ENCODE measurements at places on chromosomes 1 and 21.

GRCh38 chr1:51189421-51190073, 46.5 kb upstream of the RNF11 start:
- DNase-seq, result no peak

DNA sequence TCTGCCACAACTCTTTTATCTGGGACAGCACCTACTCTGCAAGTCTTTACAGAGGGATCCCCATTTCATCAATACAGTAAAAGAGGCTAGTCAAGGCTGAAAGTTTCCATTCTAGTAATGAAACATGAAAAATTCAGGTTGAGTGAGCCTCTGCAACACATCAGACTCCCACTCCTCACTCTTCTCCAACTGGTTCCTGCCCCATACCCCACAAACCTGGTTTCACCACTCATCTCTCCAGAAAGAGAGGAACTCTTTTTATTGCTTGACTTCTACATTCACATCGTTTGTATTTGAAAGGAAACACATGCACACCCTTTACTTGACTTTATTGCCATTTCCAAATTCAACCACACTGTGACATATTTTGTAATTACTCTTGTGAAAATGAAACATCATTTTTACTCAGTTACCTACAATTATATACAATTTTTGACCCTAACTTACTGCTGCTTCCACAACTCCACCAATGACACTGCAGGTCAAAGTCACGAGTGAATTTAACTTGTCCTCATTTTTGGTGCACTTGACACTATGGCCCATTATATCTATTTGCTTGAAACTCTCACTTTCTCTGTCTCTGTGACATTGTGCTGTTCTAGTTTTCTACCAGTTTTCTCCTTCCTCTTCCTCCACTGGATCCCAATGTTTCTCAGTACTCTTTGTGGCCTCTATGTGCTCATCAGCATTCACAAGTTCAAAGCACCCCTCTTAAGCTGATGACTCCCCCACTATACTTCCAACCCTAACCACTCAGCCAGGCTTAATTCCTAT, 8.0 kb downstream of the STX6 start:
- DNase-seq, result no peak

DNA sequence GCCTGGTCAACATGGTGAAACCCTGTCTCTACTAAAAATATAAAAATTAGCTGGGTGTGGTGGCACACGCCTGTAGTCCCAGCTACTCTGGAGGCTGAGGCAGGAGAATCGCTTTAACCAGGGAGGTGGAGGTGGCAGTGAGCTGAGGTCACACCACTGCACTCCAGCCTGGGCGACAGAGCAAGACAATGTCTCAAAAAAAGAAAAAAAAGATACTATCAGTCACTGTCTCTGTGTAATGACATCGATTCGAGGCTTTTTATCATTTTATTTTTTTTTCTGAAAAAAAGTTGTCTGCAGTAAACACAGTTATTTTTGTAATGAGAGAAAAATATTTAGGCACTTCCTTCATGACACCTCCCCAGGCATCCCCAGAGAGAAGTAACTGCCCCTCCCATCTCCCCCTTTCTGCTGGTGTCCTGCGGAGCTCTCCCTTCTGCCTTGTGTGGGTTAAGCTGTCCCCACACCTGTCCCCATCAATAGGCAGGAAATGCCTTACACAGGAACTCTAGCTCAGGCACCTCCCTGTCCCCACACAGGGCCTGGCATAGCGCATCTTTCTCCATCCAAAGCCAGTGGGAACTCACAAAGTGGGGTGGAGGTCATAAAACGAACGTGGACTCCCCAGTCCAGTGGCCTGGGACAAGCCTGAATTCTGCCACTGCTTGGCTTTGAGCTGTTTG, 132.0 kb downstream of the SYF2 start:
- no peak for DNase-seq

DNA sequence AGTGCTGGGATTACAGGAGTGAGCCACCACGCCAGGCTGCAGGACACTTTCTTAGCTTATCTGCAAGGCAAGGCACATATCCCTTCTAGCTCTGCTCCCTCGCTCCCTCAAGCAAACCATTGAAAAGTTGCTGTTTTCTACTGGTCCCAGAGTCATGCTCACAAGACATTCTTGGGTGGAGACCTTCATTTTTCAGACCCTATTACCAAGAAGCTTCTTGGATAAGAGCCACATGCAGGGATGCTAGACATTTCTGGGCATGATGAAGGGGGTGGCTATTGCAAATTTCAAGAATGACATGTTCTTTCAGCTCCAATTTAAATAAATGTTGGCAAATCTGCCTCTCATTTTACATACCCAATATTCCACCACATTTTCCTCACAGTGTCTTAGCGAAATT, 33.9 kb downstream of the CAPN9 start:
- DNase-seq, result no peak

GRCh38 chr1:152623203-152623844, 421 bp upstream of the LCE3A start:
- peak; percentile 1 for DNase-seq

GRCh38 chr1:236281198-236281653, 532 bp downstream of the ERO1B start:
- peak; percentile 43 for DNase-seq

DNA sequence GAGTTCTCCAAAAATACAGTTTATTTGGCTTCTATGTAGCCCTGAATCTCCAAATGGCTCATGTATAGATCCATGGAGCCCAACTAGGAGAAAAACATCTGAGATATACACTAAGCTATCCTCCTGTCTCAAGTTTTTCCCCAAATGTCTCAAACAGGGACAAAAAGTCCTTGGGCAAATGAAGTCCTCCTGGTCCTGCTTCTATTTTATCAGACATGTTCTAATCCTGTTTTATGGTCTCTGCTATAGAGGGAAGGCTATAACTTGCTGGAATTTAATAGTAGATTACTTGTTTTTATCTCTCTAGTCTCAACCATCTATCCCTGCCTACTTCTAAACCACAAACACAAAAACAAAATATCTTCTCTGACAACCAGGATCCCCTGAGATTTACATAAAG, 26.9 kb downstream of the CRP start:
- no peak for DNase-seq

DNA sequence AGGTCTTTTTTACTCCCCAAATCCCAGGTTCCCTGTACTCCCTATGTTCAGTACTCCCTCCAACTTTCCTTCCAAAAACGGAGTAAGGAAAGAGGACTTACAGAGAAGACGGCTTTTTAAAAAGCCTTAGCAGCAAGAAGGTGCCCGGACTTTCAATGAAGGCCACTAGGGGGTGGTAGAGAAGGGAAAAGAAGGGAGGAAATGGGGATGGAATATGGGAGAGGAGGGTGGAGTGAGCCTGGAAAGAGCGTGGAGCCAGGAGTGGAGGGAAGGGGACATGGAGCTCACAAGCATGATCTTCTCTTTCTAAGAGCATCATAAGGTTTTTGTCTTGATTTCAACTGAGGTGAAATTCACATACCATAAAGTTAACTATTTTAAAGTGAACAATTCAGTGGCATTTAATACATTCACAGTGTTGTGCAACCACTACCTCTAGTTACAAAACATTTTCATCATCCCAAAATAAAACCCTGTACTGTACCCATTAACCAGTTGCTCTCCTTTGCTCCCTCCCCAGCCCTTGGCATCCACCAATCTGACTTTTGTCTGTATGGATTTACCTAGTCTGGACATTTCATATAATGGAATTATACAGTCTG, 129.9 kb downstream of the ZNF281 start:
- DNase-seq, result peak; percentile 12

DNA sequence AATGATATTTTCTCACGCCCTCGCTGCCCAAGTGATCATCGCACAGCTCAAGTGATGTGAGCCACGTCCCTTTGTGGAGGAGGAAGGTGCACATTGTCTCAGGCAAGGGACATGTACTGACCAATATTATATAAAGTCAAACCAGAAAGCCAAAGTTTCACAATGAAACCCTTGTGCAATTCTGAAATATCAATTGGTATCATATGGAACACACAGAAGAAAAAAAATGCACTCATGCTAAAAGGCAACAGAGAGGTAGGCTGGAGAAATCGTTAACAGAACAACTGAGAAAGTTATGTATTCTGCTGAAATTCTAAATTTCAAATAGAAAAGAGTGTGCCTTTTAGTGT, 1.9 kb downstream of the JAM2 start:
- DNase-seq, result no peak

DNA sequence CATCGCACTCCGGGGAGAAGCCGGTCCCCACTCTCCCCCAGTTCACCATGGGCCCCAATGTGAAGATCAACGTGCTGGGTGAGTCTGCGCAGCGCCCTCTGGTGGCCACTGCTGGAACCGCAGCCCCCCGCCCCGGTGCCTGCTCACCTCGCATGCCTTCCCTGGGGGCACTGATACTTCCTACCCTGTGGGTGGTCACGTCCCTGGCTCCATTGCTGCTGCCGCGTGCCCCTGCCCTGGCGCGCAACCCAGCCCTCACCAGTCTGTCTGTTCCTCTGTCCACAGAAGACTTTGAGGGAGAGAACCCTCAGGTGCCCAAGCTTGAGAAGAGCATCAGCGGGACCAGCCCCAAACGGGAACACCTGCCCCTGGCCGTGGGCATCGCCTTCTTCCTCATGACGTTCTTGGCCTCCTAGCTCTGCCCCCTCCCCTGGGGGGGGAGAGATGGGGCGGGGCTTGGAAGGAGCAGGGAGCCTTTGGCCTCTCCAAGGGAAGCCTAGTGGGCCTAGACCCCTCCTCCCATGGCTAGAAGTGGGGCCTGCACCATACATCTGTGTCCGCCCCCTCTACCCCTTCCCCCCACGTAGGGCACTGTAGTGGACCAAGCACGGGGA, 7.6 kb downstream of the EFNA3 start:
- peak; percentile 74 for DNase-seq

- no peak for DNase-seq
Observed at GRCh38 chr1:38481871-38482826, 377.4 kb downstream of the RRAGC start.

GRCh38 chr21:33020558-33021100, 5.1 kb upstream of the OLIG2 start:
- DNase-seq, result no peak

GRCh38 chr1:196563768-196564167, 44.5 kb downstream of the KCNT2 start:
- DNase-seq, result no peak

- no peak for DNase-seq
Observed at GRCh38 chr1:3132660-3133059, 63.7 kb downstream of the PRDM16 start.

- DNase-seq, result no peak
Observed at GRCh38 chr1:41783189-41783639, 135.5 kb downstream of the HIVEP3 start.

- no peak for DNase-seq
Observed at GRCh38 chr1:220137019-220137786, 43.3 kb downstream of the IARS2 start.

DNA sequence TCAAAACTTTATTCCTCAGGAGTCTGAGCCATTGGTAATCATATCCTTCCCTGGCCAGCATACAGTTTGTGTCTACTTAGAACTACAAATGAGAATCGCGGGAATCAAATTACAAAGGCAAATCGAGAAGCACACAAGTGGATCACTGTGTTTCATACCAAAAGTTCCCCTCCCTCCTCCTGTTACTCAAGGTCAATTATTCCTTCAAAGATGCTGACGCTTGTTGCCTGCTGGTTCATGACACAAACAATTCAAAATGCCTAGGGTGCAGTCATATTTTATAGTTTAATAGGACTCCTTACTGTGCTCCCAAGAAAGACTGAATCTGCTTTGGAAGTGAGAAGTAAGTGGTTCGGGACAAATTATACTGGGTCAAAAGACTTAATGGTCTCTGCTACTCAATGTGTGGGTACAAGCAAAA, 93.0 kb upstream of the PBX1 start:
- no peak for DNase-seq

DNA sequence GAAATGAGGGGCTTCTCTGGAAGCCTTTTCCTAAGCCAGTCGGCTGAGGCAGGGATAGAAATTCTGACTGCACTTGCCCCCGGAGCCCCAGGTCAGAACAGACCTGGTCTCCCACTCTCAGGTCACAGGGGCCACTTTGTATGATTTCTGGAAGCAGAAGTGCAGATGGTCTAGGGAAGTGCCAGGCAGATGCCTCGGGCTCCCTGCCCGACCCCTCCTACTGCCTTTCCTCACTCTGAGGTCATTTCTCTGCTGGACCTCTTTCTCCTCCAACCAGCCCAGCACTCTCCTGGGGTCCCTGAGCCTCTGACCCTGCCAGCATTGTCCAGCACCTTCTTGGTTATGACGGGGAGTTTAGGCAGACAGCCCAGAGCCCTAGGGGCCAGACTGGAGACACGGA, 8.7 kb downstream of the RUNX3 start:
- DNase-seq, result no peak

DNA sequence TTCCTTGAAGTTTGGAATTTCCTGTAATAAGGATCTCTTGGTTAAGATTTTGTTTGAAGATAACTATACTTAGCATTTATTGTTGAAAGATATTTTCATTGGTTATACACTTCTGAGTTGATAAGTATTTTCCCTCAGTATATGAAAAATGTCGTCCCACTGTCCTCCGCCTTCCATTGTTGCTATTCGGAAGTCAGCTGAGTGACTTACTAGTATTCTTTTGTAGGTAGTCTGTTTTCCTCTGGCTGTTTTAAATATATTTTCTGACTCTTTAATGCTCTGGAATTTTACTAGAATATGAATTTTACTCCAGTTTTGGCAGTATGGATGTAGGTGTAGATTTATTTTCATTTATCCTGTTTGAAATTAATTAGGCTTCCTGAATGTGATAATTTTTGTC, 498.7 kb upstream of the NFIA start:
- DNase-seq, result no peak

DNA sequence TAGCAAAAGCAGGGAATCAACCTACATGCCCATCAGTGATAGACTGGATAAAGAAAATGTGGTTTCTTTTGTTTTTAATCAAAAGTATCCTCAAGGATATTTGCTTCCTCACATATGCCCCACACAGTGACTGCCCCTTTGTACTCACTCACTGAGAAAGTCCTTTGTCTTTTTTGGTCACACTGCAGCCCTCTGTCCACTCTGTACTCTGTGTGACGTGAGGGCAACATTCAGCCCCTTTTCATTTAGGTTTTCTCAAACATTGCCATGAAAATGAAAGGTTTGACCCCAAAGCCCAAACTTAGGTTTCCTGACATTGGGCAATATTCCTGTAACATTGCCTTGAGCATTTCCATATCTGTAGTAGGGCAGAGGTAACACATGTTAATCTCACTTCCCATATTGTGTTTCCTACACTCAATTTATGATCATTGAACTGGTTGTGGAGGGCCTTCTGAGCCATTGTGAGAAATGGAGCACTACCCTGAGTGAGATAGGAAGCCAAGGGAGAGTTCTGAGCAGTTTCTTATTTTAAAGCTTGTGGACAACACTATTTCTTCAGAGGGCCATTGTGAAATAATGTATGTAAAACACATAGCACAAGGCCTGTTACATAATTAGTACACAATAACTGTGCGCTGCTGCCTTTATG, 501.9 kb upstream of the C1orf87 start:
- DNase-seq, result no peak

Data from CD4-positive, alpha-beta T cell (primary cell).